ENCODE measurements at places on chromosomes 5 and 9.

GRCh38 chr9:128081056-128081455, 13.0 kb downstream of the SLC25A25 start:
- DNase-seq, result no peak

- DNase-seq, result no peak
These were observed 14.1 kb downstream of the TMEM38B start for GRCh38 chr9:105708405-105708804.

GRCh38 chr5:57859626-57860025, 377.0 kb upstream of the ACTBL2 start:
- no peak for DNase-seq

- no peak for DNase-seq
These were observed 43.9 kb downstream of the NSA2 start for GRCh38 chr5:74810915-74811314.

- DNase-seq, result no peak
These were observed 161.8 kb upstream of the IRX2 start for GRCh38 chr5:2913281-2913680.

GRCh38 chr5:84825606-84826005, 440.9 kb upstream of the EDIL3 start:
- DNase-seq, result no peak

- DNase-seq, result no peak
These were observed 39.9 kb downstream of the FNIP1 start for GRCh38 chr5:131756942-131757341.

DNA sequence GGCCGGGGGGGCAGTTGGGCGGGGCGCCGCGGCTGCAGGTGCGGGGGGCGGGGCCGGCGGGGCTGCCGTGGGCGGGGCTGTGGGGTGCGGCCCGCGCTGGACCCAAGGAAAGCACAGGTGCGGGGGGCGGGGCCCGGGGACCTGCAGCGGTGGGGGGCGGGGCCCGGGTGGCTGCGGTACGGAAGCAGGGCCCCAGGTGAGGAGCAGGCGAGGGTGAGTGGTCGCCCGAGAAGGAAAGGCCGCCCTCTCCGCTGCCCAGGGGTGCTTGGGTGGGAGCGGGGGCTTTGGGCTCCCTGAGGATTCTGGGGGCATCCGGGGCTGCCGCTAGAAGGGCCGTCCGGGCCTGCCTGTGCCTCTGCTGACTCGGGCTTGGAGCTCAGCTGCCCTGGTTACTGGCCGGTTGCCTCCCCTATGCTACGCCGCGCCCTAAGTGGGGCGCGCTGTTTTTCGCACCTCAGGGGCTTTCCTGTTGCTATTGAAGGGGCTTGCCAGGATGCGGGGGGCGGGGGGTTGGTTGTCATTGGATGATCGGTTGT, 767 bp downstream of the RALGPS1 start:
- DNase-seq, result no peak

- no peak for DNase-seq
These were observed 14.4 kb upstream of the AMACR start for GRCh38 chr5:34022121-34022705.

GRCh38 chr5:136129445-136129844, 3.2 kb upstream of the SMAD5 start:
- no peak for DNase-seq

GRCh38 chr5:45038366-45038987, 229.7 kb downstream of the MRPS30 start:
- no peak for DNase-seq

DNA sequence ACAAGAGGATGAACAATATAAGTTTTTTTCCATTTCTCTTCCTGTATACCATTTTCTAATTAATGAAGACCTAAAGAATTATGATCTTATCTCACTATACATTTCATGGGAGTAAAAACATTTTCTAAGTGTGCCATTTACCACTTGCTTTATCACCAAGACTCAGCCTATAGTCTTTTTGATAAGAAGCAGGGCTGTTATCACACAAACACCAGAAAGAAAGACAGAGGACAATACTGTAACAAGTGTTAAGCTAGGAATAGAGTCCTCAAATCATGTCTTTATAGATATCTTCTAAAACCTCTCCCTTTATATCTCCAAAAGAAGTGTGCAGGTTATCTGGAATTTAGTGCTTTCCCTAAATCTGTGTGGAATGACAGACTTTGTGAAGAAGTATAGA, 119.7 kb downstream of the FAM174A start:
- no peak for DNase-seq

DNA sequence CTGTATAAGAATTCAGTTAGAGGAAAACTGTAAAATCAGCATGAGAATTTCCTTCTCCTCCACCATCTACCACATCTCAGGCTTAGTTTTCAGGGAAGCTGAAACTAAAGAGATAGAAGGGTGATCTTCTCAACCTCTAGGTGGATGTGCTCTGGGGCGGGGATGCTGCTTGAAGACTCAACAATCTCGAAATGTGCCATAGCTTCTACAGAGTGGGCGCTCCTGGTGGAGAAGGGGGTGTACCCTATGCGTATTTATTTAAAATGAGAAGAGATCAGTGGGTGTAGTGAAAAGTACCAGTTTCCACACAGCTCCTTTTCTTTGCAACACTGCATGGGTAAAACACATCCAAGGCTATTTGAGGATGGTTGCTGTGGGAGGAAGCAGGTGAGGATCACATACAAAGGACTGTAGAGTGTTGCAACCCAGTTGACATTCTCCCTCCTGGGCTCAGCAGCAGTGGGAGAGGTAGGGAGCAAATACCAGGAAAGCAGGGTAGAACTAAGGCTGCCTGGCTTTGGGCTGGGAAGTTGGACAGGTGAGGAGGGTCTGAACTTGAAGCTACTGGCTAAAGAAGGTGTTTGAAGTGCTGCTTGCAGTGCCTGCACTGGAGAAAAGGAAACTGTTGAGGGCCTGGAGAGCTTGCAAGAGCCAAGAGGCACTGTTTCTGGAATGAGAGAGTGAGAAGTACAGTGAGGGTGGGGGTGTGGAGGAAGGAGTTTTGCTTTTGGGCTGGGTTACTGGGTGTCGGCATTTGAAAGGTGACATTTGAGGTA, 73.1 kb downstream of the MAST4 start:
- DNase-seq, result no peak

- no peak for DNase-seq
These were observed 56.4 kb upstream of the RPL26L1 start for GRCh38 chr5:172902497-172903472.

- DNase-seq, result no peak
These were observed 796.1 kb downstream of the CDH12 start for GRCh38 chr5:22057012-22057411.

DNA sequence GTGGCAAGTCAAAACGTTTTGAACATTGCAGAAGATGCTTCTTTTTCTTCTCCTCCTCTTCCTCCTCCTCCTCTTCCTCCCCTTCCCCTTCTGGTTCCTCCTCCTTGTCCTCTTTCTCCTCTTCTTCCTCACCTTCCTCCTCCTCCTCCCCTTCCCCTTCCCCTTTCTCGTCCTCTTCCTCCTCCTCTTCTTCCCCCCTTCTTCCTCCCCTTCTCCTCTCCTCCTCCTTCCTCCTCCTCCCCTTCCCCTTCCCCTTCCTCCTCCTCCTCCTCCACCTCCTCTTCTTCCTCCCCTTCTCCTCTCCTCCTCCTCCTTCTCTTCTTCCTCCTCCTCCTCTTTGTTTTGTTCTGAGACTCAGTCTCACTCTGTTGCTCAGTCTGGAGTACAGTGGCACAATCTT, 167.0 kb upstream of the SV2C start:
- DNase-seq, result no peak

DNA sequence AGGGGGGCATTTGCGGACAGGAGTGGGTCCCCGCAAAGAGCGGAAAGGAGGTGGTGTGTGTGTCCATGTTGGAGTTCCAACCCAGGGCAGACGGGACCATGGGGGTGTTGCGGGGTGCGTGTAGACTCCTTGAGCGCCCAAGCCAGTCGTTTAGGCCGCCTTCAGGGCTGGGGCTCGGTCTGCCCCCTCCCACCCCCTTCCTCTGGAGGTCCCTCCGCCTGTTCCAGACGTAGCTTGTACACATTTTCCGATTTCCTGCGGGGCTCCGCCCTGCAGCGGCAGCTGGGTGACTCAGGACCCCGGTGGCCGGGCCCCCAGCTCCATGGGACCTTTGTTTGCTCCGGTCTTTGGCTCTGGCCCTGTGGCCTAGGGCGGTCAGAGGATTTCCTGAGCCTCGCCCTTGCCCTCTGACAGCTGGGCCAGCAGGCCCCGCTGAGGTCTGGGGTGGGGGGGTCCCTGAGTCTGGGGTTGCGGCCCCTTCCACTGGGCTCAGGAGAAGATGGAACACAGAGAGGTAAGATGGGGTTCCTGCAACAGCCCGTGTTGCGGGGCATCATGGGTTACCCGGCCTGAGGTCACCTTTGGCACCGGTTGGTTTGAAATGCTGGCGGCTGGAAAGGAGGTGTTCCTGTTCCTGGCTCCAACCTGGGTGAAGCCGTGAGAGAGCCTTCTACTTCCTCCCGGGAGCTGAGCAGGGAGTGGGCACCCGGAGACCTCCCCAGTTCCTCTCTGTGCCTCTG, 1.5 kb downstream of the PKN3 start:
- DNase-seq, result no peak

GRCh38 chr5:13253111-13253510, 691.4 kb downstream of the DNAH5 start:
- DNase-seq, result no peak

DNA sequence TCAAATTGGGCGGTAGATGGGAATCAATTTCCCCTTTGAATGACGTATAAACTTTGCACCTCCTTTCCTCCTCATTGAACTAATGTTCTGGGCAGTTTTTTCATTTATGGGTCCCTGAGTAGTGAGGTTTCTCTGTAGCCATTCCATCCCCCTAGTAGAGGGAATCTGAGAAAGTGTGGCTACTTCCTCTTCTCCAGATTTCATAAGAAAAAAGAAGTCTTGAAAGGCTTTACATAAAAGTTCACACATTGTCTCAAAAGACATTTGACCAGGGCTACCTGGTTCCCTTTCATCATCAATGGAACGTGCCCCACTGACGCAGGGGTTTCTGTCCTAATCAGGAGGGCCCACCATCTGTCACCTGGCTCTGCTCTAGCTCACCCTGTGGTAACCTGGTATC, 57.3 kb downstream of the CTSL start:
- no peak for DNase-seq

- no peak for DNase-seq
These were observed 54.0 kb downstream of the SHOC1 start for GRCh38 chr9:111740739-111741138.
